ENCODE measurements at places on chromosomes 11 and 22.

- no peak for DNase-seq
Observed at GRCh38 chr11:35425603-35426212, 6.3 kb upstream of the SLC1A2 start.

GRCh38 chr11:85127349-85127748 lies 499.8 kb downstream of the DLG2 start:
- no peak for DNase-seq

GRCh38 chr11:12455938-12456337 lies 78.6 kb downstream of the PARVA start:
- DNase-seq = no peak

DNA sequence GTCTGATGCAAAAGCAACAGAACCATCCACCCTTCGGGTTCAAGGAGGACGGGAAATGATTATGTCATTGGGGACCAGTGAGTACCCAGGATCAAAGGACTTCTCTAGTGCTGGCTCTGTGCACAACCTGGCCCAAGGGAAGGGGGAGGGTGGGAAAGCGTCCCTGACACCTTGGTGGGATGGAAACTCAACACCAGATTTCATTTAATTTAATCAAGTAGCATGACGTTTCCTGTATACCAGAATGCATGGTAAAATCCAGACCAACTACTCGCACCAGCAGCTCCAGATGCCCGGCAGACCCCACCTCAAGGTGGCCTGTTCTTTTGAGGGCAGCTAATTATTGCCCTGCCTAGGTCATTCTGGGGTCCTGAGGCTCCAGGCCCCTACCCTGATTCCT lies 385.1 kb downstream of the CADM1 start:
- no peak for DNase-seq

DNA sequence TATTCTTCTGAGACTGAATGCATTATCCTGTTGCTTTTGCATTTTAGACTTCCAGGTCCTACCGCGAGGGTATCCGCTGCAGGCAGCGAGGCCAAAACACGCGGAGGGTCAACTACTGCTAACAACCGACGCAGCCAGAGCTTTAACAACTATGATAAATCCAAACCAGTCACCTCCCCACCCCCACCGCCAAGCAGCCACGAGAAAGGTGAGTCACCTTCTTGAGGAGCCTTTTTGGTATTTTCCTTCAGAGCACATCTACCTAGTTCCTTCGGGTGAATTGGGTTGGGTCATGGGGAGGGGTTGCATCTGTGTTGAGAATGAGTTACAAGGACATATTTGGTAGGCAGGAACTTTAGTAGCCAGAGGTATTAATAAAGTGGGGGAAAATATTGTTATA lies 179.8 kb downstream of the NAV2 start:
- DNase-seq = no peak

- DNase-seq = no peak
Observed at GRCh38 chr11:11432621-11433319, 79.7 kb upstream of the CSNK2A3 start.
